ENCODE measurements at places on chromosomes 12 and 14.

- no peak for DNase-seq
Observed at GRCh38 chr14:95695913-95696312, 9.7 kb downstream of the TCL1B start.

DNA sequence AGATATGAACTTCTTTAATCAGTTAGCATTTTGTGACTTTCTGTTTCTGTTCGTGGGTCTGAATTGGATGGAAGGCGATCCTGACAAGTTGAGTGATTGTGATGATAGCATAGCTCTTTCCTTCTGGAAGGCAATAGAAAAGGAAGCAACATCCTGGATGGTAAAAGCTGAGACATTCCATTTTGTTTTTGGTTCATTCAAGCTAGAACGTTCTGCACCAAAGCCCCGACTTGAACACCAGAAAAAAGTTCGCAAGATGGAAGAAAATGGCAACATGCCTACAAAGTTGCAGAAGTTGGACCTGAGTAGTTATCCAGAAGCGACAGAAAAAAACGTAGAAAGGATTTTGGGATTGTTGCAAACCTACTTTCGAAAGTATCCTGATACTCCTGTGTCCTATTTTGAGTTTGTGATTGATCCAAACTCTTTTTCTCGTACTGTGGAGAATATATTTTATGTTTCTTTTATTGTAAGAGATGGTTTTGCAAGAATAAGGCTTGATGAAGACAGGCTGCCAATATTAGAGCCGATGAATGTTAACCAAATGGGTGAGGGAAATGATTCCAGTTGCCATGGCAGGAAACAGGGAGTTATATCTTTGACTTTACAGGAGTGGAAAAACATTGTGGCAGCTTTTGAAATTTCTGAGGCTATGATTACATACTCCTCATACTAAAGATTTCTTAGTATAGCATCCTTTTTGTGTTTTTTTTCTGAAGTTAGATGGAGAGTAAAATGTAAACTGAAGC is 896 bp downstream of the EID3 start:
- DNase-seq: no peak

- no peak for DNase-seq
Observed at GRCh38 chr14:64278458-64278857, 15.7 kb downstream of the ESR2 start.

GRCh38 chr12:508145-508544 is 48.4 kb downstream of the B4GALNT3 start:
- DNase-seq: no peak

GRCh38 chr12:20409607-20410377 is 41.5 kb downstream of the PDE3A start:
- no peak for DNase-seq

GRCh38 chr12:117521346-117521745 is 159.9 kb upstream of the NOS1 start:
- DNase-seq: no peak

DNA sequence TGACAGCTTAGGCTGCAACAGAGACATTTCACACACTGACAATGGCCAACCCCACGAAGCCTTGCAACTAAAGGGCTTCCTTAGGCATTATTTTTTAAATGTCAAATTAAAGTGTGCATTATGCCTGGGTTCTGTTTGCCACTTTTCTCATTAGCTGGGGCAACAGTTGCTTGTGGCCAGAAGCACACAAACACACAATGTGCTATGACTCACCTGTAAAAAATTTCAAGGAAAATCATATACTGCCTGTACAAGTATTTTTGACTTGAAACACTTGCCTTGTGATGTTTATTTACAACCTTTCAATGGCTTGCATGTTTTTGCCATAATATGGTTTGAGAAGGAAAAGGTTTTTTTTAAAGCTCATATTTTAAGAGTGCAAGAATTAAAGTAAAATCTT is 1.9 kb downstream of the NTN4 start:
- no peak for DNase-seq

DNA sequence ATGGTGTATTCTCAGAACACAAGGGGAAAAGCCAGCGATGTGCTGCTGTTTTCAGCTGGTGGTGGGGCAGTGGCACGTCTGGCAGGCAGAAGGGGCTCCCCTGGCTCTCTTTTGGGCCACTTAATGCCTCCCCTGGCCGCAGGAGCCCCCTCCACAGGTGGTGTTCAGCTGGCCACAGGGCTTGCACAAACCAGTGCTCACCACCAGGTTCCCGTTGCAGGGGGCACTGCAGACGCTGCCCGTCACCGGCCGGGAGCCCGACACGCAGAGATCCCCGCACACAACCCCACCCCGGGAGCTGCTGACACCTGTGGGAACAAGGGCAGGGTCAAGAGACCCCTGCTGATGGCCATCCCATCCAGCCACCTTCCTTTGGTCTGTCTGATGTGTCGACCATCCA is 6.7 kb downstream of the KRT83 start:
- DNase-seq: no peak

DNA sequence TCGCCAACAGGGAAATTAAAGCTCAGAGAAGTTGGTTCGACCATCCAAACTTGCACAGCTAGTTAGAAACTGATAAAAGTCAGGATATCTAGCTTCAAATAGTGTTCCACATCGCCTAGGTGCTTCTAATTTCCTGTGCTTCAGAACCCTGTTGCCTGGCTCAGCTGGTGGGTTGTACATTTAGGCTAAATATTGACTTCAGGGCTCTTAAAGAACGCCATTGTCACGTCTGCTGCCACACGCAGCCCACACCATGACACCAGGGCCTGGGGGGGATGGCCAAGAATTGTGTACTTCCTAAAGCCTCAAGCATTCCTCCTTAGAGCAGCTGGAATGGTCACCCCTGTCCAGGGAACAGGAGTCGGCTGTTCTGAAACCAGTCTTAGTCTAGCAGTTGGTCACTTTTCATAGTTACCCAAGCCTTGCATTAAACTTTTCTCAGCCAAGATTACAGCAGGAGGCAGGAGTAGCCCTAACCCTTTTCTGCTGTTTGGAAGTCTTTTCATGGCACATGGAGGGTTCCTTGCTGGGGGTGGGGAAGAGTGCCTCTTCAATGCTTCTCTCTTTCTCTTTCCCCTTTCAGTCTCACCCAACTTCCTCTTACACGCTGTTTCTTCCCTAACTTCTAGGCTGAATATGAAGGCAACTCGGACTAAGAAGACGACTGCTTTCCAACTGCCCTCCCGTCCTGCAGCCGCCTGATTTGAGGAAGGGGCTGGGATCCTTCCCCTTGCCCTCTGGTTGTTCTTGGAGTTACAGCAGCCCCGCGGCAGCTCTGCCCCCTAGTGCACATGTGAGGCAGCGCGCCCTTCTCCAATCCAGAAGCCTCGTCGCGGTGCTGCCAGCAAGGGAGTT is 17.1 kb downstream of the FOS start:
- DNase-seq: peak; percentile 62

- no peak for DNase-seq
Observed at GRCh38 chr12:68121143-68121542, 38.4 kb downstream of the IFNG start.

GRCh38 chr14:101815994-101816393 is 54.5 kb downstream of the PPP2R5C start:
- no peak for DNase-seq

DNA sequence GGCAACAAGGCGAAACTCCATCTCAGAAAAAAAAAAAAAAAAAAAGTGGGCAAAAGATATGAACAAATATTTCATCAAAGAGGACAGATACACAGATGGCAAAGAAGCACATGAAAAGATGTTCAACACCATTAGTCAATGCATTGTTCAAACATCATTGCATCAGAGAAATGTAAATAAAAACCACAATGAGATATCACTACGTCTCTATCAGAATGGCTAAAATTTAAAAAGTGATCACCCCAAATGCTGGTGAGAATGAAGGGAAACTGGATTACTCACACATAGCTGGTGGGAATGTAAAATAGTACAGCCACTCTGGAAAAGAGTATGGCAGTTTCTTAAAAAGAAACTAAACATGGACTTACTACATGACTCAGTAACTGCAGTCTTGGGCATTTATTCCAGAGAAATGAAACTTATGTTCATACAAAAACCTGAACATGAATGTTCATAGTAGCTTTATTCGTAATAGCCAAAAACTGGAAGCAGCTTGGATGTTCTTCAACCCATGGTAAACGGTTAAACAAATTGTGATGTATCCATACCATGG is 3.6 kb downstream of the L2HGDH start:
- DNase-seq: no peak

DNA sequence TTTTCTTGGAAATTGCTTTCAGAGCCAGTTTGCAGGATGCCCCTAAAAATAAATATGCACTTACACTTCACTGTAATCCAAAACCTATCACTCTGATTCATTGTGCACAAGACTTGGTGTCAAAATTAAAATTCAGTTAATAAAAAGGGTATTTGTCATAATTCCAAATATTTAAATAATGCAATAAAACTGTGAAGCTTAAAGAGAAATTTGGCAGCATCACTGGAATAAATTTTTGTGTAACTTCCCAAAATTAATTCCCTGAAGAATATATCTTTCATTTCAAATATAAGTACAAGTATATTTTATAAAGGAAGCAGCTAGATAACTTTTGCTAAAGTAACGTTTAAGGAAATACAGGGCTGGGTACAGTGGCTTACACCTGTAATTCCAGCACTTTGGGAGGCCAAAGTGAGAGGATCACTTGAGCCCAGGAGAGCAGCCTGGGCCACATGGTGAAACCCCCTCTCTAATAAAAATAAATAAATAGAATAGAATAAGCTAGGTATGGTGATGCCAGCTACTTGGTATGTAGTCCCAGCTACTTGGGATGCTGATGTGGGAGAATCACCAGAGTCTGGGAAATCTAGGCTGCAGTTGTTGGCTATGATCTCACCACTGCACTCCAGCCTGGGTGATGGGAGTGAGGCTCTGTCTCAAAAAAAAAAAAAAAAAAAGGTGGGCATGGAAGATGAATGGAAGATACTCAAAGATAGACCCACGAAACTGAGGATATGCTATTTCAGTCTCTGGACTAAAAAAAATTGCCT is 233.8 kb downstream of the FBXL14 start:
- no peak for DNase-seq

DNA sequence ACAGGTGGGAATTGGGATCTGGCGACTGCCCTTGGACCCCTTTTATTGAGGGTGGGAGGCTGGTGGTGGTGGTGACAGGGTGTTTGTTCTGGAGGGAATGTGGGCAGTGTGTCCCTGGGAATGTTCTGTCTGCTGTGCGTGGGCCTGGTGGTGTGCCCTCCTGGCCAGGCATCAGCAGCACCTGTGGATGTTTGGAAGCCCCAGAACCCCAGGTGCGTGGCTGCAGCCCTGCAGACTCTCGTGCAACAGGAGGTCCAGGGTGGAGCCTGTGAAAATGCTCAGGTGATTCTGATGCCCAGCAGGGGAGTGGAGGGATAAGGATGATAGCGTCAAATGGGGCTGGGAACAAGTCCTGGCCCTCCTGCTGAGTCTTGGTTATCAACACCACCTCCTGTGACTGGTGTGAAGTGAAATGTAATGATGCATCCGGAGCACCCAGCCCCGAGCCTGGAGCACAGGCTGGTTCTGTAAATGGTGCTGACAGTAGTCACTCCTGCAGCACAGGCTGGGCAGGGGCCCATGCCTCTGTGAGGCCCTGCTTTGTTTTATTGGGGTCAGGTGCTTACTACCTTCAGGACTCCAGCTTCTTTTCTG is 176.6 kb downstream of the TSPAN9 start:
- no peak for DNase-seq
